ENCODE measurements at places on chromosomes 6 and 20.

DNA sequence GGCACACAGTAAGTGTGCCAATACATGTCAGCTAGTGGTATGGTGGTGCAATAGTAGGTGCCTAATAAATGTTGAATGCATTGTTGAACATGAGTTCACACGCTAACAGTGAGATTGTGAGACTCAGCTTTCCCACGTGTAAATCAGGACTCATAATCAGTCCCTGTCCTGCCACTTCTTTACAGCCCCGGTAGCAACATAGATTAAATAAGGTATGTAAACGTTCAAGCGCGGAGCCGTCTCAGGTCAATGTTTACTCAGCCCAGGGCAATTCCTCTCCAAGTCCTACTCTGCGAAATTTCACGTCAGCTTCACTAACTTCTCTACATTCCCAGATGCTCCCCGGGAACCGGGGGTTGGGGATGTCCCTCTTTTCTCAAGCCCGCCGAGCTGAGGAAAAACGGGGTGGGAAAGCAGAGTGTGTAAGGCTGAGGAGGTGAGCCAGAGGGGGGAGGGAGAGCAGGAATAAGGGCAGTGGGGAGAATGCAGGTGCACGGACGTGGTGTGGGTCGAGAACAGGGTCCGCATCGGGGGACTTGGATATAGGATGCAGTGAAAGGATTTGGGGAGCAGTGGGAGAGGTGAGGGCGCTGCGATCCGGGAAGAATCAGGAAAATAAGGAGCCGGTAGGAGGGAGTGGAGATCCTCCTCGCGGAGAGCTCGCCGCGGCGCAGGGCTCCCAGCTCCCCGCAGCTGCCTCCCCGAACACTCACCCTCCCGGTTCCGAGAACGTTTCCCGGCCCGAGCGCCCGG is 544 bp upstream of the TP53INP2 start:
- peak; percentile 40 for DNase-seq

GRCh38 chr6:46381579-46381978 is 109.7 kb downstream of the RCAN2 start:
- DNase-seq: no peak

GRCh38 chr6:133512410-133513016 is 271.4 kb downstream of the EYA4 start:
- DNase-seq: peak; percentile 12

- peak; percentile 66 for DNase-seq
These were observed 28.4 kb downstream of the RNF182 start for GRCh38 chr6:13953061-13953705.

GRCh38 chr6:165956874-165957273 is 210.8 kb downstream of the TBXT start:
- no peak for DNase-seq

- DNase-seq: no peak
These were observed 175.6 kb downstream of the AIG1 start for GRCh38 chr6:143236151-143236798.

DNA sequence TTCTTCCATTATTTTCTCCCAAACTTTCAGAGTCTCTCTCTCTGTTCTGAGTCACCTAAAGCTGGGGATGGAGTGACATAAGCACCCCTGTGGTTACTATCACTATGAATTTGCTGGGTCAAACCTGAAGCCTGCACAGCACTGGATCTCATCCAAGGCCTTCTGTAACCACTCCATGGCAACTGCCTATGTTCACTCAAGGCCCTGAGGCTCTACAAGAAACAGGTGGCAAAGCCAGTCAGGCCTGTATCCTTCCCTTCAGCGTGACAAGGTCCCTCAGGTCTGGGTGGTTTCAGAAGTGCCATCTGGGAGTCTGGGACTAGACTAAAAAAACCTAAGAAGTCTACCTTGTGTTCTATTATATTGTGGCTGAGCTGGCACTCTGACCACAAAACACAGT is 1278.8 kb upstream of the EYS start:
- no peak for DNase-seq

GRCh38 chr20:63536241-63536977 is 767 bp downstream of the PTK6 start:
- DNase-seq: no peak

DNA sequence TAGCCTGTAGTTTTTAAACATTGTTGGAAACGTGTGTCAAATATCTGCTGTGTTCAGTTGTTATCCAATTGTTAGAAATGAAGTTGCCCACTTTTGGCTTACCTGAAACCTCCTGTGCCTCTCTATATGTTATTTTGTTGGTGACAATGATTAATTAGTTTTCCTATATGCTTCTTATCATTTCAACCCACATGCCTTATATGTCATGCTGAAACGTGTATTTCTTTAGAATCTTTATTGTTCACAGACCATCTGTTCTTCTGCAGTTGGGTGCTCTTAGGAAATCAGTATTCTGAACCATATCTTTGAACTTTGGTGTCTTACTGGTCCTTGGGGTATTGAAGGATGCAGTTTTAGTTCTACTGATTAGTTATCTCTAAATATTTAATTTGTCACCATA is 91.2 kb upstream of the SCGN start:
- no peak for DNase-seq

DNA sequence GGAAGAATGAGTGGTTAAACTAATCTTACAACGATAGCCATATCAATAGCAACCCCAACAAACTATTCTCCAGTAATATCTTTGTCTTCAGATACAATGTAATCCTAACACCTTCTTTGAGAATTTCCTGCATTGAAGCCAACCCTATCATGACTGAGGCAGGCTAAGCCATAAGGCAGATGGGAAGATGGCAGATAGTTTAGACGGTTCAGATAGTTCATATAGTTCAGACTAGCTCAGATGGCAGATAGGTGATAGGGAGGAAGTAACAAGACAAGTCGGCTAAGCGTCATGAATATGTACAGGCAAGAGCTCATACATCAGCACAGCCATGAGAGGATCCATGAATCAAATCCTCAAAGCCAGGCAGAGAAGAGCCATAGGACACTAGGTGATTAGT is 39.1 kb upstream of the BEND6 start:
- DNase-seq: no peak

- no peak for DNase-seq
These were observed 113.3 kb downstream of the LINC00237 start for GRCh38 chr20:20992686-20993360.

DNA sequence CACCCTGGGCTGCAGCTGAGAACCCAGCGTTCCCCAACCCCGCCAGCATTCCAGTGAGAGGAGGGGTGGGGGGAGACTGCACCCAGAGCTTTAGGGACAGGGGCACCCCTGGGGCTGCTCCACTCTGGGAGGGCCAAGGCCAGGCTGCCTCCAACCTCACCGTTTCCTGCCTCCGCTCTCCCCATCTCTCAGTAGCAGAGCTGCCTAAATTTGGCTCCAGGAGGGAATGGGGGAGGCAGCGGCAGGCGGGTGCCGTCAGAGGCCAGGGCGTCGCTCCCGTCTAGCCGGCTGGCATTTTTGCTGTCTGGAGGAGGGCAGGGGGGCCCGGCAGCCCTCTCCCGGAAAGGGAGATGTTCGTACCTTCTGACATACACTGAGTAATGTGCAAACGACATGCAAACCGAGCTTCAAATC is 46.6 kb downstream of the NOL4L start:
- no peak for DNase-seq

DNA sequence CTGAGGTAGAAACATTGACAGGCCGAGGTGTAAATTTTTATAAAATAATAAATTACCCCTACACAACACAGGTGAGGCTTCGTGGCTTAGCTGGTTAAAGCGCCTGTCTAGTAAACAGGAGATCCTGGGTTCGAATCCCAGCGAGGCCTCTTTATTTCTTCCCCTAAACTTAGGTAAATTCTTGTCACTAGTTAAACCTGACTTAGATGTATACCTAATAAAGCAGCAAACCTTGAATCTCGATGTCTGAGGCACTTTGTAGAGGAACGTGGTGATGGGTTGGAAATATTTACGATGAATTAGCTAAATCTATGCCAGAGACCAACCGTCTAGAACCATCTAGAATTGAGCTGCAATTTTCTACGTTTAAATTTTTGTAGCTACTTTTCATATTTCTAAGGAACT is 185.6 kb downstream of the OR2B2 start:
- DNase-seq: peak; percentile 67
